ENCODE measurements at places on chromosomes 2 and 18. TPM values are rescaled to one million over a fixed set of nuclear protein-coding genes. Genes with fewer than 3 reads are reported as not detected.

SERPINB3 gene
- not detected for total RNA-seq

FAM124B gene
- total RNA-seq = 1.2 TPM

VSNL1 gene
- 0.23 TPM for total RNA-seq

MAB21L4 gene
- 2.8 TPM for total RNA-seq

LAMA1 gene
- total RNA-seq = 0.49 TPM

KIF1A gene
- 1.6 TPM for total RNA-seq

CERS6 gene
- total RNA-seq = 22.4 TPM

FEV gene
- not detected for total RNA-seq

IL36G gene
- total RNA-seq = not detected

OSR1 gene
- 4.9 TPM for total RNA-seq

CFAP65 gene
- 0.29 TPM for total RNA-seq

LYPD1 gene
- 14.6 TPM for total RNA-seq

NGEF gene
- total RNA-seq = 12.0 TPM

ZNF532 gene
- total RNA-seq = 58.7 TPM

TMEM163 gene
- total RNA-seq = 36.1 TPM

AGPS gene
- total RNA-seq = 34.5 TPM

FAM168B gene
- total RNA-seq = 90.5 TPM

PRKAG3 gene
- not detected for total RNA-seq

LOXHD1 gene
- 0.12 TPM for total RNA-seq

CCDC121 gene
- 4.7 TPM for total RNA-seq

GREB1L gene
- total RNA-seq = 0.40 TPM

PLCL1 gene
- total RNA-seq = 4.4 TPM

HOXD12 gene
- not detected for total RNA-seq

SERPINB10 gene
- not detected for total RNA-seq

ABHD3 gene
- 71.4 TPM for total RNA-seq

GAL3ST2 gene
- 26.4 TPM for total RNA-seq

SEPTIN10 gene
- 63.1 TPM for total RNA-seq

NFATC1 gene
- total RNA-seq = 7.4 TPM

GPR39 gene
- 12.7 TPM for total RNA-seq

CRACDL gene
- total RNA-seq = 18.4 TPM

MARS2 gene
- total RNA-seq = 4.8 TPM

SERPINB12 gene
- not detected for total RNA-seq

ST6GAL2 gene
- total RNA-seq = 28.3 TPM

FAHD2B gene
- 12.7 TPM for total RNA-seq

MYO7B gene
- total RNA-seq = 125 TPM

TM4SF20 gene
- total RNA-seq = not detected

GPR75 gene
- 2.2 TPM for total RNA-seq

WDFY1 gene
- total RNA-seq = 51.9 TPM

CHRND gene
- total RNA-seq = not detected

SCG2 gene
- 1.1 TPM for total RNA-seq

ITPRIPL1 gene
- 1.5 TPM for total RNA-seq

ALPP gene
- total RNA-seq = not detected

TMBIM1 gene
- 388 TPM for total RNA-seq

UGT1A5 gene
- 2.0 TPM for total RNA-seq

Data from mucosa of gallbladder (tissue), 1 donor.